ENCODE measurements at places on chromosomes 5 and 9. TPM values are rescaled to one million over a fixed set of nuclear protein-coding genes. Genes with fewer than 3 reads are reported as not detected.
A peak's percentile ranks its signal among the peaks of the same experiment; 100 is the strongest.

- DNase-seq, result no peak
These were observed 8.7 kb upstream of the RANBP6 start for GRCh38 chr9:6024035-6024554.

GRCh38 chr5:113237893-113238292 is 196.9 kb downstream of the TSSK1B start:
- no peak for DNase-seq

- DNase-seq, result no peak
These were observed 8.1 kb downstream of the ARL15 start for GRCh38 chr5:54302267-54302687.

DNA sequence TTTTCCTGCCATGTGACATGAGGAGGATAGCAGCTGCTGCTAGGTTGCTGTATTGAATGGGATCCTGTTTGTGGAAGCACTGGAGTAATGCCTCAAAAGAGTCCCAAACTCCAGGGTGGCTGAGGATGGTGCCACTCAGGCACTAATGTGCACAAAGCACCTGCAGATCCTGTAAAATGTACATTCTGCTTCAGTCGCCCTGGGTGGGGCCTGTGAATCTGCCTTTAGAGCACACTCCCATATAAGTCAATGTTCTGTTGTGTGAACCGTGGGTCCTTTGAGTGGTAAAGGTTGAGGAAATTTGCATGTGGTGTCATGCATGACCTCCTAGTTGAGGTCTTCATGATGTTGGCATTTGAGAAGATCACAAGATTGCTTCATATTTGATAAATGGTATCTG is 31.6 kb upstream of the ANKRD18A start:
- no peak for DNase-seq

The IFNA14 gene
- total RNA-seq, result not detected

The ADAMTS12 gene
- 6.9 TPM for total RNA-seq

The PDCD1LG2 gene
- total RNA-seq, result 3.0 TPM

The NDUFB6 gene
- total RNA-seq, result 41.2 TPM

The CEL gene
- total RNA-seq, result 2.7 TPM

The PRLR gene
- total RNA-seq, result 1.9 TPM

- DNase-seq, result no peak
These were observed 373.3 kb upstream of the KLF4 start for GRCh38 chr9:107862881-107863280.

GRCh38 chr9:27784847-27785713 is 211.8 kb upstream of the C9orf72 start:
- no peak for DNase-seq

GRCh38 chr5:135883441-135883840 is 12.2 kb downstream of the IL9 start:
- no peak for DNase-seq

DNA sequence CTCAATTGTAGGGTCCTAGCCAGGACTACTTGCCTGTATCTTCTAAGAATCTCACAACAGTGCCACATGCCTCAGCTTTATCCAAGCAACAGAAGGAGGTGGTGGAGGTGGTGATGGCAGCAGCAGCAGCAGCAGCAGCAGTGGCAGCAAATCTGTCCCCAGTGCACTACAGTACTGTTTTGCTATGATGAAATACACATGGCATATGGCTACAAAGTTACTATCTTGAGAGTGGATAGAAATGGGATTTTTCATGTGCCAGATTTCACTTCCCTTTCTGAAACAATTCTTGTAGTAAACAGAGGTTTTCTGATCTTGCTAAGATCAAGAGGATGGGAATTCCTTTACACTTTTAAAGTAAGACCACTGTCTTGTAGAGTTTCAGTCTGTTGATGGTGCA is 8.1 kb upstream of the CYSTM1 start:
- DNase-seq, result no peak

DNA sequence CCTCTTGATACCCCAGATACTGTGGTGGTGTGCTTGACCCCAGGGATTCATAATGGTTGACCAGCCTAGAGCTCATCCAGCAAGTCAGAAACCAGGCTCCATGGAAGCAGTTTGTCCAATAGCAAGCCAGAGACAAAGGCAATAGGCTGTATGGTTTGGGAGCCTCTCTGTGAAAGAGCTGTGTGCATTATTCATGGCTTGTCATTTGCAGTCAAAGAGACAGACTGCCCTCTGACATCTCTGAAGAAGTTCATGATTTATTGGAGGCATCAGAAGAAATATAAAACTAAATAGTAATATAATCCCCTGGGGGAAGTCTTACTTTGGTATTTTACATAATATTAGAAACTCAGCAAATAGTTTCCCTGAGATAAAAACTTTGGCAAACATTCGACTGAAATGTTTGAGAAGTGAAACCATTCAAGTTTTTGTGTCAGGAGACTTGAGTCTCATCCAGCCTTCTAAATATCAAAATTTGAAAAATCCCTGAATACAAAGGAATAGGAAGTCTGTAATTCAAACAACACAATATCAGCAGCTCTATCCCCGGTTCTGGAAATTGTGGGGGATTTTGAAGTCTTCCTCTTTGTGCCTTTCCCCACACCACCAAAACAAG is 250.3 kb downstream of the ZSWIM6 start:
- no peak for DNase-seq

GRCh38 chr5:151097820-151098767 is 17.3 kb upstream of the TNIP1 start:
- DNase-seq, result no peak

DNA sequence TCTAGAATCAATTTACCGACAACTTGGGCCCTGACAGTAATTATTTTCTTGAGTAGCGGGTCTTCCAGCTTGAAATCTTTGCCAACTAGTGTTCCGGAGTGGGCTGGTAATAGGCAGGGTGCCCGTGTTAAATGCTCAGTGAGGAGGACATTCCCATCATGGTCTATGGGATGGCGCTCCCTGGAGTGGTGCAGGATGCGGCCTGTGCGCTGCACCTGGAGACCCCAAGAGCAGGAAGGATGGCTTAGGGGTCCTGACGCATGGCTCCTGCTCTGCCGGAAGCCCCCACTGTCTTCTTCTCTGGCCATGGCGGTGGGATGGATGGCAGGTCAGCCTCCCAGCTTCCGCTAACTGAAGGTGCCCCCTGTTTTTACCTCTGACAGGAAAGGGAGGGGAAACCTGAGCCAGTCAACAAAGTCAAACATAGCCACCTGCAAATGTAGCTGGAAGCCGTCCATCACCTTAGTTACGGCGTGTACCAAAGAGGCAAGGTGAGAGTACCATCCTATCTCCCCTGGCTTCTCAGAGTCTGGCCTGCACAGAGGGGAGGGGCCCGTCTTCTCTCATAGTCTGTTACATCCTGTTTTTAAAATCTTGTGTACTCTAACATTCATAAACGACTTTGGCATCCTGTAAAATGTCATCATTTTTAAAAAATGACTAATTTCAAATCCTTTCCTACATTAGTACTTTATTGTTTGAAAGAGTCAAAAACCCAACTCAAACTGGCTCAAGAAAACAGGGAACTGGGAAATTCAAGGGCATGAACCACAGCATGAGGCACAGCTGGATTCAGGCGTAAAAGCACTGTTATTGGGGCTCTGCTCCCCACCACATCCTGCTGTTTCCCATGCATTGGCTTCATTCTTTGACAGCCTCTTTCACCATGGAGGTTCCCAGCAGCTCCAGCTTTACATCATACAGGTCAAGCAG is 28.5 kb upstream of the UNC5A start:
- peak; percentile 10 for DNase-seq

GRCh38 chr9:84300271-84300670 is 40.3 kb downstream of the SLC28A3 start:
- no peak for DNase-seq

GRCh38 chr9:81335879-81336421 is 353.4 kb downstream of the TLE1 start:
- DNase-seq, result no peak

- no peak for DNase-seq
These were observed 204.5 kb downstream of the BRINP1 start for GRCh38 chr9:119164716-119165115.

The OGN gene
- 71.7 TPM for total RNA-seq

DNA sequence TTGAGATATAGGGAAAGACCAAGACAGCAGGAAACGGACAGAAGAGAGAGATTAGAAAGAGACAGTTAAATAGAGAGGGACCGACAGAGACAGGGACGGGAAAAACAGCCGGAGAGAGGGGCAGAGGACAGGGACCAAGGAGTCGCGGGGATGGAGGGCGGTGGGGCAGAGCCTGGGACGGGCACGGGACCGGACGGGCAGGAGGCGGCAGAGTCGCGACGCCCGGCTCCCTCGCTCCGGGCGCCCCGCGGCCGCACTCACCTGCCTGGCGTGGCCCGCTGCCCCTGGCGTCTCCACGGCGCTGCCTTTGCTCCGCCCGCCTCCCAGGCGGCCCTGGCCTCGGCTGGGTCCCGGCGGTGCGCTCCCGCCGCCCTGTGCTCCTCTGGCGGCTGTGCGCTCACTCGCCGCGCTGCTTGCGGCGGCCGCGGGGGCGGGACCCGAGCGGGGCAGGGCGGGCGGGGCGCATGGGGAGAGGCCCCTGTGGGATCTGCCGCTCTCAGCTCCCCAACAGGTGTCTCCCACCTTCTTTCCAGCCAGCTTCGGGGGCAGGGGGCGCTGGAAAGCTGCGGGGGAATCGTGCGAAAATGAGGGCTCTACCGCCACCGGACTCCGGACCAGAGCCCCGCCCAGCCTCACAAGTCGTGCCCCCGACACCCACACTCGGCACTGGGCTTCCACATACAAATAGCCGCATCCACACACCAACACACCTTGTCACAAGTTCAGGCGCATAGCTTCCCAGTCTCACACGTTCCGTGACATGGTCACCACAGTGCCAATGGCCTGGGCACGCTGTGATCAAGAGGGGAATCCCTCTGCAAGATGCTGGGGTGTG is at the start of gene ARID3C:
ARID3C (minus strand) TSS at position 411 of the 835 bp plus-strand sequence. CDS start 1,052 bp downstream, outside the sequence.
- DNase-seq, result no peak

- DNase-seq, result no peak
These were observed 29.1 kb downstream of the JADE2 start for GRCh38 chr5:134554319-134555222.

DNA sequence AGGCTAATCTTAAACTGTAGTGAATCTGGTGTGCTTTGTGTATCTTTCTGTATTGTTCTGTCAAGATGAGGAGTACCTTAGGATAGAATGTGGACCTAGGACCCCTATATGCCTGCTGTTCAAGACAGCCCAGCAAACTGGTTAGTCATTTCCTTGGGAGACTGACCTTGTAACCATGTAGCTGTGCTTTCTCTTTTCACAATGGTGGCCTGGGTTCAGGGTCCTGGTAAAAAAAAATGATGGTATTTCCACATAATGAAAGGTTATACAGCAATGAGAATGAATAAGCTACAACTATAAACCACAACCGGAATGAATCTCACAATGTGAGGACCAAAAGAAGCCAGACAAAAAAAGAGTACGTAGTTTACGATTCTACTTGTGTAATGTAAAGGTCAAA is 36.4 kb upstream of the F2RL1 start:
- DNase-seq, result no peak

DNA sequence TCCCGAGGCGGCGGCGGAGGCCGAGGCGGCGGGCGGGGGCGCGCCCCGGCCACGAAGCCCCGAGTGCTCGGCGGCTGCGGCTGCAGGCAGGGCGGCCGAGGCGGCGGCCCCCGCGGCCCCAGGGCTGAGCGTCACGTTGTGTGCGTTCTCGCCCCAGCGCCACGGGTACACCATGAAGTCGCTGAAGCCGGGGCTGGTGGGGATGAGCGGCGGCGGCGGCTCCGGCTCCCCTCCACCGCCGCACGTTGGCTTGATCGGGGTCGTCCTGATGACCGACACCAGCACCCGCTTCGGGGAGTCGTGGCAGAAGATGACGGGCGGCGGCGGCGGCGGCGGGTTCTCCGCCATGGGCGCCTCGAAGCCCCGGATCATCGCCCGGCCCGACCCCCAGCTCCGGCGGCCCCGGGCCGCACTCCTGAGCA is 498 bp downstream of the ZNF367 start:
- DNase-seq, result peak; percentile 68

DNA sequence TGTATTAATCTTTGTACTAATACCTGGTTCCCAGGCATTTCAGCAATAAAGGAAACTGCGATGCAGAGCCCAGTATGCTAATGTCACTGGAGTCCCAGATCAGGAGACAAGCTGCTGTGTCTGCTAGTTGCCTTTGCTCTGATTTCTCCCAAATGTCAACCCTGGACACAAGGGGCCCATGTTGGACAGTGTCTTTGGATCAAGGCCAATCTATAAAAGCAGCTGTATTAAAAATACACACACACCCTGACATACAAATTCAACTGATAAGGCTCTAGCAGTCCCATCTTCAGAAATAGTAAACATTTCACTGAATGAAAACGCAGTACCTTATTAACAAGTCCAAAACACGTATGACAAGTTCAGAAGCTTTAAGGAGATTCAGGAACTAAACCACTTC is 18.9 kb downstream of the LHFPL2 start:
- DNase-seq, result no peak

DNA sequence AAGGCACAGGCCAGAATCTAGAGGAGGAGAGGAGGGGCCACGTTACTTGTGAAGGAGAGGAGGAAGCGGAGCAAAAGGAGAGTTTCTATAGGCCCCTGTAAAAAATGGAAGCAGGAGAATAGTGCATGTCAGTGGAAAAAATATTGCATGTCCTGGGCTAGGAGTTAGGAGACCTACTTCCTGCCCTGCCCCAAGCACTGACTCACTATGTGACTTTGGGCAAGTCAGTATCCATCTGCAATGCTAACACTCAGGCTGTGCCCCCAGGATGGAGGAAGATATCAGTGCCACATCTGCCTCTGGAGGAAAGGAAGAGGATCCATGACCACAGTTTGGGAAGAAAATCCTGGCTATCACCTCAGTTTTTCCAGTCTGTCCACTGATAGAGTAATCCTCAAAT is 7.0 kb downstream of the PIGO start:
- DNase-seq, result no peak

The CDH12 gene
- total RNA-seq, result not detected

The SV2C gene
- 4.9 TPM for total RNA-seq

Measured in sciatic nerve (tissue), 2 donors.